ENCODE measurements at places on chromosomes 1 and 21.

DNA sequence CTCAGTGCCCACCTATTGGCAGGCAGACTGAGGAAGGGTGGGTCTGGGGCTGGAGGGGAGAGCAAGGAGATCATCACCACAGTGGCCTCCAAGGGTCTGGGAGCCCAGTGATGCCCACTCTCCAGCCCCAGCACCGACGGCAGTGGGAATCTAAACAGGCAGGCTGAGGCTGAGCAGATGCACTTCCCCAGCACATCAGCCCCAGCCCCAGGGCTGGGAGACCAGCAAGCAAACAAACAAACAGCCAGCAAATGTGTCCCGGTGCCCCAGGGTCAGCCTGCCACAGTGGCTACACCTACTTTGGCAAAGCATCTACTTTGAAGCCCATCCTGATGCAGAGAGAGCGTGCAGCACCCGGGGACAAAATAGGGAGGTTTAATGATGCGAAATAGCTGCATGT, 216.3 kb upstream of the ZC3H12A start:
- no peak for DNase-seq

- DNase-seq = no peak
These were observed 3.1 kb downstream of the FTCD start for GRCh38 chr21:46151989-46152926.

GRCh38 chr1:116172666-116173065, 61.5 kb downstream of the MAB21L3 start:
- DNase-seq = no peak

GRCh38 chr1:179883745-179884138, 1.7 kb downstream of the TOR1AIP1 start:
- peak; percentile 68 for DNase-seq

DNA sequence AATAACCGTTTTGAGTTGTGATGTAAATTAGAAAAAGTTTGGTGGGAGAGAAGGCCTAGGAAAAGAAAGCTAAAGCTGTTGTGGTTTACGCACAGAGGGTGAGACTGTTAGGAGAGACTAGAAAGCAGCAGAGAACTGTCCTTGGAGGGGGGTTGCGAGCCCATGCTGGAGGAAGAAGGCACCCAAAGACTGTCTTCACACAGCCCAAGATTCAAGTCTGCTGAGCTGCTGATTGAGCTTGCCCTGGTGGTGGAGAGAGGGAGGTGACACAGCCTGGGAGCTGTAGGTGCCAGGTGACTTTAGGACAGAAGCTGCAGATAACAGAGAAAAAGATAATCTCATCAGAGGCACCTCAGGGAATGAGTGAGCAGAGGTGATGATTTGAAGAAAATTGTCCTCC, 18.3 kb upstream of the TLR5 start:
- DNase-seq = no peak

DNA sequence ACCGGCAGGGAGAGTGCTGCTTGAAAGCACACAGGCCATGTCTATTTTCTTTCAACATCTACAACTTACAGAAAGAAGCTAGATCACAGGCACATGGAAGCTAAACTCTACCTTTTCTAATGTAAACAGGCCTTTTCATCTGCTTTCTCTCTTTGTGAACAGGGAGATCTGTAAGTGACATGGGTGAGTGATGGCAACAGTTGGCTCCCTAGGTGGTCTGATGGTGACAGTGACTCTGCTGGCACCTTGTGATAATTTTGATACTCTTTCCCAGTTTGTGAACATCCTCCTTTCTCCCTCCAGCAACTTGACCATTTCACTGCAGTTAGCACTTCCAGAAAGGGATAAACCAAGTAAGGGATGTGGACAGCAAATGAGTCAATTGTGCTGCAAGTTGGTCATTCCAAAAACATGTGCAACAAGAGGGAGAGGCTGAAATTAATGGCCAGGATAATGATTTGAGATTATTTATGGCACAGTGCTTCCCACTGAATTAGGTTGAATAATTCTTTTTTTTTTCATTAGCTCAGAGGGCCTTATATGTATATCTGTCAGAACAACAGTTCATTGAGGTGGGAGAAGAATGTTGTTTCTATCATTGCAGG, 89.5 kb downstream of the XCL2 start:
- no peak for DNase-seq

DNA sequence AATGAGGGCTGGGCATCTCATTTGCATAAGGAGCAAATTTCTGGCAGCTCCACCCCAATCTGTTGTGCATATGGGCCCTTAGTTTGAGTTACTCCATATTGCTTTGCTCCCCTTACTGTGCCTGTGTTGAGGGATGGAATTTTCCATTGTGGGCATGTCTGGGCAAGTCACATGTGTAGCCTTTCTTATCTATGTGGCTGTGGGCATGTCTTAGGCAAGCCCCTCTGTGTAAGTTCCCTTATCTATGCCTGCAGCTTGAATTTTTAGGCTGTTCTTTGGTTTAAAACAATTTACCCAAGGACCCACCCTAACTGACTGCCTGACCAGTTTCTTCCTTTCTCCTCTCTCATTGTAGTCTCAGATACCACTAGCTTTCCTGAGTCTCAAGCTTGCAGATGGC, 405.7 kb upstream of the NCAM2 start:
- no peak for DNase-seq

GRCh38 chr1:93443454-93443853, 4.5 kb upstream of the FNBP1L start:
- DNase-seq = no peak
